ENCODE measurements at places on chromosomes 2 and 18.

DNA sequence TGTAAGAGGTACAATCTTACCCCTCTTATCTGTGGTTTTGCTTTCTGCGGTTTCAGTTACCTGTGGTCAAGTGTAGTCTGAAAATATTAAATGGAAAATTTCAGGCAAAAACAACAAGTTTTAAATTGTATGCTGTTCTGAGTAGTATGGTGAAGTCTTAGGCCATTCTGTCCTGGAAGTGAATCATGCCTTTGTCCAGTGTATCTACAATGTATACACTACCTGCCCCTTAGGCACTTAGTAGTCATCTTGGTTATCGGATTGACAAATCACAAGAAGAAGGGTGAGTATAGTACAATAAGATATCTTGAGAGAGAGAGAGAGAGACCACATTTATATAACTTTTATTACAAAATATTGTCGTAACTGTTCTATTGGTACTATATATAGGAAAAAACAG is 43.5 kb downstream of the RAB3GAP1 start:
- no peak for DNase-seq

- peak; percentile 61 for DNase-seq
Measured at GRCh38 chr2:222568865-222569264, 87.0 kb downstream of the FARSB start.

GRCh38 chr2:106189764-106190468 is 4.2 kb downstream of the UXS1 start:
- no peak for DNase-seq

- no peak for DNase-seq
Measured at GRCh38 chr2:121186261-121186660, 98.7 kb downstream of the TFCP2L1 start.

DNA sequence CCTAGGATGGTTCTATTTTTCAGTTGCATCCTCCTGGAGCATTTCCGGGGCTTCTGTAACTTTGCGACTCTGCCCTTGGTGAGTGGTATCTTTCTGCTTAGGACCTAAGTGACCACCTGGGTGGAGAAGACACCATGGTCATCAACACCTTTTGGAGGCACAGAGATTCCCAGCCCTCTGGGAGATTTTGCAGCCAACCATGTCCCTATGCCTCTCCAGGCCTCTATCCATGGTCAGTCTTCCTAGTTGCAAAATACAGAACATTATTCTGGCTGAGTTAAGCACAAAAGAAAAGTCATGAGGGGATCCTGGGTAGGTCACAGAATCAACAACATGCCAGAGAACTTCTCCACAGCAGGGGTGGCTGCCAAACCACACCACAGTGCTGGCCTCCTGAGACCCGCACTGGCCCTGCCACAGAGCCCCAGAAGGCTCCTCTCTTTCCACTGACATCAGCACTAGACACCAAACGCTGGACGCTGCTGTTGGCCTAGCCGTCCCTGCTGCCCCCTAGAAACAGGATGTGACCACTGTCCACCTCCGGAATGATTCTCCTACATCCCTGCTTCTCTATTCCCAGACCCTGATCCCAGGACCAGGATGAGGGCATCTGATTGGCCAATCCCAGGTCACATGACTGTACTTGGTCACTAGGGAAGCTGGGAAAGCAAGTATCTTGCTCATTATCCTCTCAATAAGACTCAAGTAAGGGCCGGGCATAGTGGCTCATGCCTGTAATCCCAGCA is 47.7 kb downstream of the SMAD7 start:
- peak; percentile 87 for DNase-seq

GRCh38 chr2:107582487-107582886 is 244.2 kb upstream of the RGPD4 start:
- DNase-seq, result no peak

- DNase-seq, result no peak
Measured at GRCh38 chr2:42867093-42868065, 75.0 kb upstream of the HAAO start.

GRCh38 chr2:236601316-236602202 is 31.9 kb downstream of the ACKR3 start:
- no peak for DNase-seq

DNA sequence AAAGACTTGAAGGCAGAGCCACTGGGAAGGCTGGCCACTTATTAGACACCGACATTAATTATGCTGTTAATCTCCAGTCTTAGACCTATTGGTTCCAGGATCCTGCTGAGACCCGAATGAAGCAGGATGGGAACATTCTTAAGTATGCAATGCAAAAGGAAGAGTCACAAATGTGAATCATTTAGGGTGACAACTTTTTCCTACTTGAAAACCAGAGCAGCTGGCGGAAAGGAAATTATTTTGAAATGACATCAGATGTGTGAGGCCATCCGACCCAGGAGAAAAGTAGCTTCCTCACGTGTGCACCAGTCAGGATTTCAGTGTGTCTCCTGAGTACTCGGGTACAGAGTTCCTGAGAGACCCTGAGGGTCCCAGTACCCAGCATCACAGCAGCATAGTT is 222.9 kb upstream of the NCKAP5 start:
- no peak for DNase-seq

DNA sequence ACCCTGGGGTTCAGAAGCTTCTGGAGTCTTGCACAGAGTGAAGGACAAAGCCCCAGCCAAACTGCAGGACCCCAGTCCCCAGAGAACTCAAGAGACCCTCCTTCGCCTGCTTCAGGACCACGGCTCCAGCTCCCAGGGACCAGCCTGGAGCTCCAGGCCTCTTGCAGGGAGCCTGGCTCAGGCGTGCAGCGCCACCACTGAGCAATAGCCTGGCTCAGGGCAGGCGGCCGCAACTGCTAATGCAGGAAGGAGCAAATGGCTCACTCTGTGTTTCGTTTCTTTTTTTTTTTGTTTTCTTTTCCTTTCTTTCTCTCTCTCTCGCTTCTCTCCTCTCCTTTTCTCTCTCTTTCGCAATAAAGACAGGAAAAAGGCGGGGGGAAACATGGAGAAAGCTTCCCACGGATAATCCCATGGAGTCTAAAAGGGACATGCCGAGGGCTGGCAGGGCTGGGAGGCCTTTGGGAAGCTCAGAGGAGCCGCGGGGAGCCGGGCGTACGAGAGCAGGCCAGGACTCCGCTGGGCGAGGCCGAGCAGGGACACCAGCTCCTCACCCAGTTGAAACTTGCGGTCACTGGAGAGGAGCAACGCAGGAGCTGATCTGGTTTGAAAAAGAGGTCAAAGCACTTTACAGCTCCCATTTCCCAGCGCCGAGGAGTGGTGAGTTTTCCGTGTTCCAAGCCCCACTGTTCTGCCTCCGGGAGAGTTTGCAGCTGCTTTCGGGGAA is 244.8 kb downstream of the TWIST2 start:
- DNase-seq, result peak; percentile 17

DNA sequence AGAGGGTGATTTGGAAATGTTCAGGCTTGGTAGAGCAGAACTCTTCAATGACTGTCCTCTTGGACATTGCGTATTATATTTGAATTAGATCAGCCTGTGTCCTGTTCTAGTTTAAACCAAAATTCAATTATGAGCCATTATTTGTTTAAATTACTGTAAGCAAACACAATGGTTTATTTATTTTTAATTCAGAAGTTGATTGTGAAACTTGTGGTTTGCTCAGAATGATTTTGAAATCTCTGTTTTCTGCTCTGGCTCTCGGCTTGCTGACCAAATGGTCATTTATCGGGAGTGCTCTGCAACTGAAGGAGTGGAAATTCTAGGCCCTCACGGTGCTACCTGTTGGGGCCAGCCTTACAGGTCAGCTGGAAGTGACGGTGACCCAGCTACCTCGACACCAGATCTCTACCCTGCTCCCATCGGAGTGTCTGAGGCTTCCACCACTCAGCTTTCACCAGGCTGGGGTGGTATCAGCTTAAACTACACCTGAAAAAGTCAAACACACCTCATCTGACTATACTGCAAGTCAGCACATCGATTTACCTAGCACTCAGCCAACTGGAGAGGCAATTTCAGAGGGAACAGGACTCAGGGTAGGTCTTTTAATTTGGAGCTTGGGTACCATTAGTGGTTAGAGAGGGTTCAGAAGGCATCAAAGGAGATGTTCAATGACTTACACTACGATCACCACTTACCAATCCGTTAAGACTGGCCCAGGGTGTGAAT is 36.8 kb upstream of the GPD2 start:
- DNase-seq, result no peak

GRCh38 chr2:166170356-166170755 is 42.5 kb upstream of the SCN1A start:
- DNase-seq, result no peak

- no peak for DNase-seq
Measured at GRCh38 chr2:241517297-241517696, 8.9 kb upstream of the STK25 start.

DNA sequence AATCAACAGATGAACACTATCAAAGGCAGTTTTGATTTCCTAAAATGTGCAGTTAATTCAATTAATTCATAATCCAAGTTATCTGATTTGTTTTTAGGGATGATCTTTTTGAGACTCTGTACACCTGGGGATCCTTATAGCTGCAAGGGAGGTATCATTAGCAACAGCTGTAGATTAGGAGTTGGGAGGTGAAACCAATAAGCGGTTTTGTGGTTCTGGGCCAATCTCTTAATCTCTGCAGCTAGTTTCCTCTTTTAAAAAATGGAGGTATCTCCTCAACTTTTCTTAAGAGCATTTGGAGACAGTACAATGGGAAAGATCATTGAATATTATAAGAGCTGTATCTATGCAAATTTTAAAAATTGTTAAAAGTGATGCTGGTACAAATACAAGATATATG is 126.0 kb downstream of the MC4R start:
- DNase-seq, result no peak

DNA sequence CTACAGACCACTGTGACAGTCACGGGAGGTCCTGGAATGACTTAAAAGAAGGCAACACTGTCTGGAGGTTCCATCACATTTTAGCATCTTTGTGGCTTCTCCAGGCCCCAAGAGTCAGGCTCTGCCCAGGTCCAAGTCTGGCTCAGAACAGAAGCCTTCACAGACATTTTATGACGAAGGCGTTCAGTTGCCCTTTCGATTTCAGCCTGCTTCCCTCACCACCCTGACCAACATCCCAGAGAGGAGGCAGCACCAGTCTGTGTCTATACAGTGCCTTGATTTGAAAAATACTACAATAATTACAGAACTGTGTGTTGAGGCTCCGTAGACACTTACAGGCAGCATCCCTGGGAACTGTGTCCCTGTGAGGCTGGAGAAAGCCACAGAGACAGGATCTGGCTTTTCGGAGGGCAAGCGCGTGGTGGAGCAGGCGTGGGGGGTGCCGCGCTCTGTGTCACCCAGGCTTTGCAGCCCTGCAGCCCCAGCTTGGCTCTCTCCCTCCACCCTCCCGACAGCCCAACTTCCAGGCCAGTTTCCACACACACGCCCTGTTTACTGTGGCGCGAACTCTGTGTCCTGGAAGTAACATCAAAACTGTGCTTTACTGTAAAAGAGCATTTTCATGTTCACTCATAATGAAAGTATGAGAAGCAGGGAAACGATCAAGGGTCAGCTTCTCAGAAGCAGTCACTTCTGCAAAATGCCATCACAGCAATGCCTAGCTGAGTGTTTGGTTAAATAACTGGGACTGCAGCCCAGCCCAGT is 153.5 kb upstream of the ALKAL2 start:
- no peak for DNase-seq

DNA sequence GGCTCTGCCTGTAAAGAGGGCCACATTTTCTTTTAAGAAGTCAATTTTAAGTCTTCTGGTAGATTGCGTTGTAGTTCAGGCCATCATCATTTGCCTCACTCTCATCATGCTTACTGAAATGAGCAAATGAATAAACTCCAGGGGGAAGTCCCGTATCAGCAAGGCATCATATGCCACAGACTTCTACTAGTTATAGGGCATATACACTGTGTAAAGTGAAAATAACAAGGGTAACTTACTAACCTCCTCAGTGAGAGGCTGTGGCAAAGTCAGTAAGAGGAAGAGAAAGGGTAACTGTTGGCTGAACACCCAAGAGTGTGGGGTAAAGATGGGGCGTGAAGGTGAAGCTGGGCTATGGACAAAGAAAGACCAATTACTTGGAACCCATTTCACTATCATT is 456.2 kb downstream of the SPAG16 start:
- DNase-seq, result no peak

DNA sequence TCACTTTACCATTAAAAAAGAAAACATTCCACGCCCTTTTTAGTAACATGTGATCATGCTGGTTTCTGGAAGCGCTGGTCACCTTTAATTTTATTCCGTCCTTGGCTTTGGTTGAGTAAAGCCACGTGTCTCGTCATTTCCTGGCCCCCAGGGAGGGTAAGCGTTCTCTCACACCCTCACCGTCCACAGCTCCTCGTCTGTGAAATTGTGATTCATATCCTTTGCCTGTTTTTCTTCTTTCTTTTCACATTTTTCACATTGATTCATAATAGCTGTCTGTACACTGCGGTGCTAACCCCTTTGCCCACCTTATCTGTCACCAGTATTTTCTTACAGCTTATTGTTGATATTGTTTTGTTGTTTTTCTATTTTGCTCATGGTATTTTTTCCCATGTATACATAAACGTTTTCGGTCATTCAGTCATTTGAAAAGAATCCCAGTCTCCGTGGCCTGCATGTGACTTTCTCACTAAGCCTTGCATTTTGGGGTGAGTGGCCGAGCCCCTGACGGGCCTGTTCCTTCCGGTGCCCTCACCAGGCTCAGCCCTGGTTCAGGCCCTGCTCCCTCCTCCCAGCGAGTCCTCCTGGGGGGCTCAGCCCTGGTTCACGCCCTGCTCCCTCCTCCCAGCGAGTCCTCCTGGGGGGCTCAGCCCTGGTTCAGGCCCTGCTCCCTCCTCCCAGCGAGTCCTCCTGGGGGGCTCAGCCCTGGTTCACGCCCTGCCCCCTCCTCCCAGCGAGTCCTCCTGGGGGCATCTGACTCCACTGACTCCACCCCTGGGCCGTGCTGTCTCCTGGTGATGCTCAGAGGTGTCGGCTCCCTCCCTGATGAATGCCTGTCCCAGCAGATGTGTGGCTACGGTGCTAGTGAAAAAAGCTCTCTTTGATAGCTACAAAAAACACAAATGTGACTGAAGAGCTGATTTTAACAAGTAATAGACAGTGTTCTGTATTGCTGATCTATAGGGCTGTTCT is 249.7 kb upstream of the PXDN start:
- no peak for DNase-seq

GRCh38 chr2:137300987-137301386 is 535.6 kb downstream of the THSD7B start:
- DNase-seq, result no peak

GRCh38 chr18:62131301-62131909 is 55.5 kb downstream of the PIGN start:
- DNase-seq, result no peak

- DNase-seq, result no peak
Measured at GRCh38 chr2:10972683-10973433, 61.1 kb downstream of the KCNF1 start.

GRCh38 chr2:141923657-141924056 is 207.2 kb downstream of the LRP1B start:
- DNase-seq, result no peak
